CD4-positive, alpha-beta T cell treated with Interferon gamma for 1 hour (primary cell): ENCODE measurements at places on chromosomes 7 and 10.

DNA sequence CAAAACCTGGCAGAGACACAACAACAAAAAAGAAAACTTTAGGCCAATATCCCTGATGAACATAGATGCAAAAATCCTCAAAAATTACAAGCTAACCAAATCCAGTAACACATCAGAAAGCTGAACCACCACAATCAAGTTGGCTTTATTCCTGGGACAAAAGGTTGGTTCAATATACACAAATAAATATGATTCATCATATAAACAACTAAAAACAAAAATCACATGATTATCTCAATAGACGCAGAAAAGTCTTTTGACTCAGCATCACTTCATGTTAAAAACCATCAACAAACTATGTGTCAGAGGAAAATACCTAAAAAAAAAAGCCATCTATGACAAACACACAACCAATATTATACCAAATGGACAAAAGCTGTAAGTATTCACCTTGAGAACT is 283.5 kb downstream of the THSD7A start:
- DNase-seq = no peak

DNA sequence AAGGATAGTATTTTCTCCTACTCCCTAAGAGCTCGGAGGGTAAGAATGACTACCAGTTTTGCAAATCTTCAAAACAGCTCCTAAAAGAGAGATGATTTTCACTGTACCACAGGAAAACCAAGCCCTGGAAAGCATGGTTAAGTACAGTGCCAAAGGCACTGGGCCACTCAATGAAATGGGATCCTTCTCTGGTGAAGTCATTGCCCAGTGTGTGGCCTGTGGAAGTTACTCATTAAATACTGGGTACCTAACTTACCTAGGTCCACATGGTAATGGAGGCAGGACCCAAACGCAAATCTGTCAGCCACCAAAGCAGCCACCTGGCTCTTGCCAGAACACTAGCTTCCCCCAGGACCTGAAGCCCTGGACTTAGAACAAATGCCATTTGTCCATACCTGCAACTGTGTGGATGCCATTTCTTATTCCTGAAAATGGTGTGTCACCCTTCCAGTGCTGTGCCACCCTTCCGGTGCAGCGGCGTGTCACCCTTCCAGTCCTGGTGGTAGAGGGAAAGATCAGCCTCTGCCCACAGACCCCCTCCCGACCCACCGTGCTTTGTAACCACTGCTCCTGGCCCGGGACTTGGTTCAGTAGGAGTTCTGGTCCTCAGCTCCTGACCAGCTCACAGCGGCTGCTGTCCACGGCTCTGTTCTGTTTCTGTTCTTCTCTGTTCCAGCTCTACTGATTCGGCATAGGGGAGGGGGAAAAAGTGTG is 659.2 kb downstream of the SDK1 start:
- DNase-seq = no peak

DNA sequence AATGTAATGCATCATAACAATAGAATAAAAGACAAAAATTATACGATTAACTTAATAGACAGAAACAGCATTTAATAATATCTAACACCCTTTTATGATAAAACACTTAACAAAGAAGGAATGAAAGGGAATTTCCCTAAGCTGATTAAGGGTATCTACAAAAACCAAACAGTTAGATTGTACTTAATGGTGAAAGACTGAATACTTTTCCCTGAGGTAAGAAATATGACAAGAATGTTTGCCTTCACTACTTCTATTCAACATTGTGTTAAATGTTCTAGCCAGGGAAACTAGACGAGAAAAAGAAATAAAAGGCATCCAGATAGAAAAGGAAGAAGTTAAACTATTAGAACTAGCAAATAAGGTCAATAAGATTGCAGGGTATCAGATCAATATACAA is 276.9 kb downstream of the BAMBI start:
- no peak for DNase-seq

DNA sequence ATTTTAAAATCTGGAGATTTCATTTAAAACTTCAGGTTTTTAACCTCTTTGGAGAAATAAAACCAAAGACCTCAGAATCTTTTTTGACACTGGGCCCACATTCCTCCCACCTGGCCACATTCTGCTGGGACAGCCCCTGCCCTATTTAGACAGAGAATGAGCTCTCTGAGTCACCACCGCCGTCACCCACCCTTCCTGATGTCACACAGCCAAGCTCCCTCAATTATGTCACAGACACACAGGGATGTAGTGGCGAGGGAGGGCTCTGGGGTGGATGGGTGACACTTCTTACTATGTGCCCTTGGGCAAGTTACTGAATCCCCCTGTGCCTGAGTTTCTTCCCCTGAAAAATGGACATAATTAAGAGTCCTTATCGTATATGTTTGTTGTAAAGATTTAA is 162.6 kb downstream of the RAB11FIP2 start:
- DNase-seq = no peak

- DNase-seq = no peak
Observed at GRCh38 chr7:7720193-7720592, 1.8 kb upstream of the RPA3 start.

- no peak for DNase-seq
Observed at GRCh38 chr10:118983263-118983662, 46.3 kb upstream of the NANOS1 start.

- no peak for DNase-seq
Observed at GRCh38 chr7:36281945-36282717, 107.5 kb upstream of the ANLN start.

GRCh38 chr7:111942450-111943081 is 263.6 kb downstream of the DOCK4 start:
- no peak for DNase-seq

DNA sequence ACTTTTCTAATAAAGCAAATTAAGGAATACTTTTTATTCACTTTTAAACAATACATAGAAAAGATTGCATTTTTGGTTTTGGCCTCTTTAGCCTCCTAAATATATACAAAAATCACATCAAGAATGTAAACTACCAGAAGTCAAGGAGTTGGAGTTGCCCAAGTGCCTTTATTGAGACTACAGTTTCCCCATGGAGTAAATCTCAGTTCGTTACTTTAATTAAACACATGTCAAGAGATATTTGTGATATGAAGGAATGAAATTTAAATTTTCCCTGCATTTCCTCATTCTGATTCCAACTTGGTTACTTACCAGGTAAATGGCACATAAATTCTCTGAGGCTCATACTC is 492.9 kb downstream of the TNS3 start:
- no peak for DNase-seq

DNA sequence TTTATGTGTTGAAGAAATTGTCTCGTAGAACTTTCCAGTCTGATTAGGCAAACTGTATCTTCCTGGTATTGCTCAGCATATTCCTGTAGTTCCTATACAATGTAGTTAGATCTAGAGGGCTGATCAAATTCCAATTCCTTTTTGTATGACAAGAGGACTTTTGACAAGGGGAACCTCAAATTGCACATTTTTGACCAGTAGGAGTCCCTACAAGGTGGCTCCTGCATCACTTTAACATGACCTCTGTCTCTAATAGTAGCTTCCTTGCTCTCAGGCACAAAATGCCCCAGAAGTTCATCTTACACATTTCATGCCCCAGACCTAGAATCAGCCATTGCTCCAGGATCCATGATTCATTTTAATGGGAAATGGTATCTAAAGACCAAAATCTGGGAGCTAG is 18.7 kb downstream of the HERPUD2 start:
- DNase-seq = no peak

GRCh38 chr10:69636626-69637605 is 6.9 kb downstream of the FAM241B start:
- DNase-seq = no peak

DNA sequence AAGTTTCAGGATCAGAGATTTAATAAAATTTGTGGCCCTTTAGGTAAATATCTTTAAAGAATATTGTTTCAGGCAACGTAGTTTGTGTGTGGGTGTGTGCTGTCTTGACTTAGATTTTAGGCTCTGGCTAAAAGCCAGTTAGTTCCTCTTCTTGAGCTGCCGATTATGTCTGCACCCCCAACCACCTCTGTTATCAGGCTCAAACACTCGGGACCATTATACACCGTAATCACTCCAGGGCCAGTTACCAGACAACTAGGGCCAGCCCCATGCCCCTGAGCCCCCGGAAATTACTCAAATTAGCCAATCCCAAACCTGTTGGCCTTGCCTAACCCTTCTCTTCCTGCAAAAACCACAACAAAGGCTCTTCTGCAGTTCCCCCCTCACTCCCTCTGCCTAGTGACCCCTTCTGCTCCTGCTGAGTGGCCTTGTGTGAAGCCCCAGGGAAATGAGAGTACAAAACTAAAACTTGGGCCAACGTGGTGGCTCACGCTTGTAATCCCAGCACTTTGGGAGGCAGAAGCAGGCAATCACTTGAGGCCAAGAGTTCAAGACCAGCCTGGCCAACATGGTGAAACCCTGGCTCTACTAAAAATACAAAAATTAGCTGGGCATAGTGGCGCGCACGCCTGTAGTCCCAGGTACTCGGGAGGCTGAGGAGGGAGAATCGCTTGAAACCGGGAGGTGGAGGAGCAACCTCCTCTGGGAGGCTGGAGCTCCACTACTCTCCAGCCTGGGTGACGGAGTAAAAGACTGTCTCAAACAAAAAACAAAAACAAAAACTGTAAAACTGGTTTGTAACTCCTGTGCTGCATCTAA is 9.2 kb upstream of the HNRNPF start:
- peak; percentile 67 for DNase-seq

DNA sequence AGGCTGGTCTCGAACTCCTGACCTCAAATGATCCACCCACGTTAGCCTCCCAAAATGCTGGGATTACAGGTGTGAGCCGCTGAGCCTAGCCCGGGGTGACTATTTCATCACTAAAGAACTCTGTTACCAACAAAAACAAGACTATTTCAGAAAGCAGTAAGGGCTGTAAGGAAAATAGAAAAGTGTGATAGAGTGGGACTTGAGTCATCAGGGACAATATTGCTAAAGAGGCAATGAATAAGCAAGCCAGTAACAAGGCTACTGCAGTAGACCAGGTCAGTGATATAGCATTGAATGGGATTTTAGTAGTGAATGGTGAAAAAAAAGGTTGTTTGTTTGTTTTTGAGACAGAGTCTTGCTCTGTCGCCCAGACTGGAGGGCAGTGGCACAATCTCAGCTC is 51.7 kb downstream of the SVOPL start:
- no peak for DNase-seq

- no peak for DNase-seq
Observed at GRCh38 chr10:49286686-49287085, 12.3 kb upstream of the C10orf71 start.

- DNase-seq = no peak
Observed at GRCh38 chr10:101777619-101778145, 1.8 kb upstream of the FGF8 start.

GRCh38 chr7:85186083-85186520 is 754 bp downstream of the SEMA3D start:
- no peak for DNase-seq

DNA sequence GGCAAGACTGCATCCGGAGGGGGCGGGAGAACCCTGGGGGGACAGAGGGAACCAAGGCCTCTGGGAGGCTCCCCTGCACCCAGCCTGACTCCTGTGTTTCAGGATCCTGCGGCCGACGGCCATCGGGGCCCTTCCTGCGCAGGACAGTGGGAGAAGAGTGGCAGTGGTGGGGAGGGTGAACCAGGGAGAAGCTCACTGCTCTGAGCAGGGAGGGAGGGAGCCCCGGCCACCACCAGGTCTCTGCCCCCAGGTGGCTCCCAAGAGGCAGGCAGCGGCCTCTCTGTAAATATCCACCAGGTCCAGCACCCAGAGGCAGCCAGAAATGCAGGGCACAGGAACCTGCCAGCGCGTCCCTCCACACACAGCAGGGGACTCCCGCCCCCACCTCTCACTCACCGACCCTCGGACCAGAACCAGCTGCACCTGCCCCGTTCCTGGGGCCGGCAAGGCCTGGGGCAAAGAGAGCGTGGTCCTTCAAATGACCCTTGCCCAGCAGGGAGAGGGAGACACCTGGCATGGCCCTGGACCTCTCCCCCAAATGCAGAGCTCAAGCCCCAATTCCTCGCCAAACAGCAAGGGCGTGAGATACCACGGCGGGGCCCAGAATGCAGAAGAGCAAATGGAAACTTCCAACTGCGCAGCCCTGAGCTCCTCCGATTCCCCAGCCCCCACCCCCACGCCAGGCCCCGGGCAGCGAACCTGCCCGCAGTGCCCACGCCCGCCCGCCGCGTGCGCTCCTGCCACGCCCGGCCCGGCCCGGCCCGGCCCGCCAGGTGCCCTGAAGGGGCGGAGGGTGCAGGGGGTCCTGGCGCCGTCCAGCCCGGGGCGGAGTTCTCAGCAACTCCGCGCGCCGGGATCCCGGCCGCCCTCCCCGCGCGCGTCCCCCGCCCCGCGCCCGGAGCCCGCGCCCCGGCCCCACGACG is 805 bp downstream of the RASGEF1A start:
- peak; percentile 16 for DNase-seq

- DNase-seq = no peak
Observed at GRCh38 chr10:76491216-76491615, 1059.8 kb downstream of the LRMDA start.

GRCh38 chr7:81707196-81707595 is 62.7 kb downstream of the HGF start:
- DNase-seq = no peak

- no peak for DNase-seq
Observed at GRCh38 chr7:75866114-75866488, 12.7 kb upstream of the RHBDD2 start.

GRCh38 chr7:148379677-148380076 is 210.9 kb upstream of the C7orf33 start:
- no peak for DNase-seq

DNA sequence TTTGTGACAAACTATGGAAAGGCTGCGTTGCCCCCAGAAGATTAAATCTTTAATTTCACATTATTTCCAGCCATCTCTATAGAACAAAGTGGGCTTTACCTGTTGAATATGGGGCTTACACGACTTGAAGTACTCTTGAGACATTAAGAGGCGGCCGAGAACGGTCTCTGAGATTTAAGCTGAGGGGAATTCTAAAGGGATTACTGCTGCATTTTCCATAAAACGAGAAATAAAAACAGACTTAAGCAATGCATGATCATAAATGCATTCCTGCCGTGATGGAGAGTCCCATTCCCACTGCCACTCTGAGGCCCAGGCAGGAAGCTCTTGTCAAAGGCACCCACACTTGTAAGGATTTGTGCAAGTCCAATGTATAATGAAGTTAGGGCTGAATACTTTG is 329.7 kb upstream of the SHH start:
- DNase-seq = no peak

DNA sequence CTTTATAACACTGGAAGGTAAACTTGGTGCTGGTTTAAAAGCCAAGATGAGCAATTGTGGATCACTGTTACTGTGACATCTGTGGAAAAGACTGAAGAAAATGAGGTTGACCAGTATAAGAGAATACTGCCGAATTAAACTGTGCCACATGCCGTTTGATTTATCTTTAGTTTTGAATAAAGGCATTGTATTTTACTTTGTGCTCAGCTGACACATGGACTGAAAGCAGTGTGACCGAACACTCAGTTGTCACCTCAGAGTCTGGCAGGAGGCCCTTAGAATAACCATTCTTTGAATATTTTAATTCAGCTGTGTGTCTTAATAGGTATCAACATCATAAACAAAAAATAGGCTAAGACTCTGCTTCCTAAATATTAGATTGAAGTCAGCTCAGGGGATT is 133.7 kb upstream of the GJD4 start:
- no peak for DNase-seq
